ENCODE measurements at places on chromosomes 16 and 17.

GRCh38 chr16:69236319-69236718 is 49.4 kb downstream of the SNTB2 start:
- DNase-seq: no peak

DNA sequence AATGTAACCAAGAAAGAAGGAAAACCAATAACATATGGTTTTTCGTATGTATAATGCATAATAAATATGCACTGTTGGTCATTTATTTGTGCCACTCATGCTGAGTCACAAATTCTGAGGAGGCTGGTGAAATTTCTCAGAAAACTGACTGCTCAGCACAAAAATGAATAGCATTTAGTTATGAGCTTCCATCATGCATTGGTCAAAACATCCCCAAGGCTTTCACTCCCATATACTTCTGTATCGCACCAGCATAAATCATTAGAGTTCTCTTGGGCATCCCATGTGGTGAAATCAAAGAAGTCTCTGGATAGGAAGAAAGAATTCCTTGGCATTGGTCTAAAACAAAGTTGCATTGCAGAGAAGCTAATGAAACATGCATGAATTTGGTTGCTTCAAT is 785.6 kb upstream of the CDH8 start:
- DNase-seq: no peak

GRCh38 chr16:78731785-78732184 is 632.3 kb downstream of the WWOX start:
- no peak for DNase-seq

- DNase-seq: no peak
Observed at GRCh38 chr17:78836420-78837021, 4.1 kb downstream of the USP36 start.

- DNase-seq: no peak
Observed at GRCh38 chr17:60481604-60482003, 44.4 kb downstream of the APPBP2 start.

- DNase-seq: no peak
Observed at GRCh38 chr17:60390186-60390585, 1.7 kb downstream of the USP32 start.
